ENCODE measurements at places on chromosomes 4 and X.

DNA sequence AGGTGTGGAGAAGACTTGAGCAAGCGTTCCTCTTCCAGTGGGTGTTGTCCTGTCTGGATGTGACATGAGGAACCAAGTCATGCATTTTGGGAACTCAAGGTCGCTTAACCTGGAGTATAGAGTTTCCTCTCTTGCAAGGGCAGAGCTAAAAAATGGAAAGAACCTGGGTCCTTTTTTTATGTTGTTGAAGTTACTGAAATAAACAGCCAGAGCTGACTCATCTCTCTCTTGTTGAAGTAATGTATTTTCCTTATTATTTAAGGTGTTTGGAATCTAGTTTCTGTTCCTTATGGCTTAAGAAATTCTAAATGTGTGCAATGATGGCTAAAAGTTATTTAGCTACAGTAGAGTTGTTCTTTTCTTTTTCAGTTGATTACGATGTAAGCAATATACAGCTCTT is 314.5 kb downstream of the CAMK2D start:
- no peak for DNase-seq

- peak; percentile 83 for DNase-seq
Observed at GRCh38 chrX:10972706-10973105, 138.4 kb upstream of the HCCS start.

- DNase-seq = peak; percentile 74
Observed at GRCh38 chr4:30717208-30718020, 2.8 kb upstream of the PCDH7 start.

GRCh38 chr4:188459381-188459780 is 320.1 kb downstream of the TRIML1 start:
- DNase-seq = no peak

DNA sequence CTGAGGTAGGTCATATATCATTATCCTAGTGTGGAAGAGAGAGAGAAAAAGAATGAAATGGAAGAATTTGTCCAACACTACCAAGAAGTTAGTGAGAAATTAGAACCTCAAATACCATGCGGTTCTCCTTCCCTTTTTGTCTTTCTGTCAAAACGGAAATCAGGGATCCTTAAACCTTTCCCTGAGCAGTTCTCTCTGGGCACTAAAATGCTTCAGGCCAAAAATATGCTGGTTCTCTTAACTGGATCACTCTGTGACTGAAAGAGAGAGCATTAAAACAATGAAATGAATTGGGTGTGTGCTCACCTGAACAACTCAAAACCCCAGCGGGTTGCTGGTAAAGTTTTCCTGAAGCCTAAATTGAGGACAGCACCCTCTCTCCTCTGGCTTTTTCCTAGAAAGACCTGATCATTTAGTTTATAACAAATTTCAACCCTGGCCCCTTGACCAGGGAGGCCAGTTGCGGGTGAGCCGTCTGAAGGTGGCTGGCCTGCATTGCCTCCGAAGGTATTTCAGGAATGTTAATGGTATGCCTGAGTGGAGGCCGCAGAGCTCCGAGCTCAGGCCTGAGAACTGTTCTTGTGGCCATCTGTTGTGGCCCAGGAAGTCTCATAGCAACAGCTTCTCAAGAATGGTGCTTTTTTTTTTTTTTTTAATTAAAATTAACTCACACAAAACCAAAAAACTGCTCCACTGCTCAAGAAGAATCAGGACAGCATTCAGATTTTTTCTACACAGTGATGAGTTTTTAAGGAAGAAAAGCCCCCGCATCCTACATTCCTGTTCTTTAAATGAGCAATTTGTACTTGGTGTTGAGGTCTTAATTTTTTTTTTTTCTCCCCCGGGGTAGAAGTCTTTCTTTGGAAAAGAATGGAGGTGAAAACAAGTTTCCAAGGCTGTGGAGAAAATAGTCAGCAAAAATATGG is 155.1 kb downstream of the SHROOM3 start:
- DNase-seq = peak; percentile 98

GRCh38 chr4:137980641-137981040 is 261.5 kb downstream of the SLC7A11 start:
- DNase-seq = no peak

DNA sequence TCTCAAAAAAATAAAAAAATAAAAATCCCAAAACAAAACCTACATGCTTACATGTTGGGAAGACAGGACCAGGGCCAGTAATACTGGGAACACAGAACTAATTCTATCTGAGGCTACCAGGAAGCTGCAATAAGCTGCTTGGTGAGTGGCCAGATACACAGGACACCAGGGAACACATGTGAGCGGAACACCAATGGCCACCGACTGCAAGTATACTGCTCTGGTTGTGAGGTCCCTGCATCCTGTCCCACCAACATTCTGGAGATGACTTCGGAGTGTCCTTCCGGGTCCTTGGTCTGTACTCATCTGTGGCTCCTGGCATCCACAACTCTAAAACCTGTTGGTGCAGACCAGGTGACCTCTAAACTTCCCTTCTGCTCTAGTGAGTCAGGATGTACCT is 2.7 kb downstream of the TNIP2 start:
- no peak for DNase-seq

DNA sequence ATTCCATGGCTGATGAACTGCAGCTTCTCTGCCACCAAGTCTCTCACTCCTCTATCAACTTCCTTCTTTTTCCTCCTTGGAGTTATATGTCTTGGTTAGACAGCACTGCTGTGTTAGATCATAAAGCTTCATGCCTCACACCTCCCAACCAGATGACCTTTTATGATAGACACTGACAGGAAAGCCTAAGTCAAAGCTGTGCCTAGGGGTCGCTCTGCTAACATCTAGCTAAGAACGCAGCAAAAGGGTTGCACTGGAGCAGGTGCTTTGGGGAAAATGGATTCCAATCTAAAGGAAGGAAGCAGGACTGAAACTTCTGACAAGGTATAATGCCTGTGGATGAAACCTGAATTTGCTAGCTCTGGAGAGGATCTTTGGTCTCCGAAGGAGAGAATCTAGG is 509.7 kb downstream of the SMARCA1 start:
- DNase-seq = no peak

DNA sequence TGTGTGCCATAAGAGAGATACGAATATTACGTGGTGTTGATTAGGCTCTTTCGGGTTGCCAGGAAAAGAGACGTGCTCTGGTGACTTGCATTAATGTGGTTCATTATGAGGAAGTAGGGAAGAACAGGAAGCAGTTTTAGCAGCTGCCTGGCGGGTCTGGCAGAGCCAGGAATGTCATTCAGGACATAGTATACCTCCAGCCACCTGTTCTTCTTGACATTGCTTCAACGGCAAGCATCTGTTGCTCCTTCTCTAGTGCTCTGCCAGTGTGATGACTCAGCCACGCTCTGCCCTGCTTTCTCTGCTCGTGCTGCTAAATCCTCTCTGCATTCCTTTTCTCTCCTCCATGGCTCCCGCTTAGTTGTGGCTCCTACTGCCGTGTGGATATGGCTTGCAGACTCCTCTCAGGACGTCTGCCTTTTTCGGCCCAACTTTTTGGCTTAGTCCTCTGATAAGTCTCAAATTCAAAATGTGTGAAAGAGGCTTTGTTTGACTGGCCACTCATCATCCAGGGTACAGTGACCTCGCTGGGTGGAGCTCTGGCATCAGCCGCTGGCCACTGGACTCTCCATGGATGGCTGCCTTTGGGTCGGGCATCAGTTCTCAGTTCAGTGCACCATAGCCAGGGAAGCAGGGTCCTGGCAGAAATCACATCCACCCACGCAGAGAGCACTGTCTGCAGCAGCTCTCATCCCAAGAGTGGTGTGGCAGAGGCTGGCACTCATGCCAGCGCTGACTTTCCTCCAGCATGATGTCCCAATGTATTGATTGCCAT is 89.3 kb upstream of the KLF3 start:
- no peak for DNase-seq

DNA sequence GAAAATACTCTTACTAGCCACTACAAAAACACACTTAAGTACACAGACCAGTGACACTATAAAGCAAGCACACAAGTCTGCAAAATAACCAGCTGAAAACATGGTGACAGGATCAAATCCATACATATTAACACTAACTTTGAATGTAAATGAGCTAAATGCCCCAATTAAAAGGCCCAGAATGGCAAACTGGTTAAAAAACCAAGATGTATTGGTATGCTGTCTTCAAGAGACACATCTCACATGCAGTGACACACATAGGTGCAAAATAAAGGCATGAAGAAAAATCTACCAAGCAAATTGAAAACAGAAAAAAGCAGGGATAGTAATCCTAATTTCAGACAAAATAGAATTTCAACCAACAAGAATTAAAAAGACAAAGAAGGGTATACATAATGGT is 10.9 kb downstream of the PF4 start:
- no peak for DNase-seq

DNA sequence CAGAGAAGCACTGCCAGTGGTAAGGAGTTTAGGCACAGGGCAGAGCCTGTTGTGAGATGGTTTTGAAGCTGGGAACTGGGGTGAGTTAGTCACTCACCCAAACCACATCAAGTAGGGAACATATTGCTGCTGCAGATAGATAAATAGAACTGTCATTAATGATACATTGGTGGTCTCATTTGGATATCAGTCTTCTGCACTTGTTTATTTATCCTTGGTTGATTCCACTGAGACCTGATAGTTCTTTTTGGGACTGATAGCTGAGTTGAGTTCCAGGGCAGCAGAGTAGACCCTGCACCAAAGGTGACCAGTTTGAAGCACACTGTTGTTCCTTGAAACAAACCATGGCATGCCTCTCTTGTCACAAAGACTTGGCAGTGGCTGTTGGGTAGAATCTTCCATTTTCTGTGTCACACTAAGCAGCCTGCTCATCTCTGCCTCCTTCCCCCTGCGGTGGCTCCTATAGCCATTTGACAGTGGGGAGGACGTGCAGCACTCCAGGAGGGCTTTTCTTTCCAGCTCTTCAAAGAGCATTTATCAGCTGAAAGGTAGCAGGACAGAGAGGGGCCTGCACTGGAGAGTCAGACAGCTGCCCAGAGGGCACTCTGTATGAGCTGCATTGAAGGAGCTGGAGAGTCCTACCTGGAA is 59.7 kb upstream of the TMEM164 start:
- peak; percentile 23 for DNase-seq

DNA sequence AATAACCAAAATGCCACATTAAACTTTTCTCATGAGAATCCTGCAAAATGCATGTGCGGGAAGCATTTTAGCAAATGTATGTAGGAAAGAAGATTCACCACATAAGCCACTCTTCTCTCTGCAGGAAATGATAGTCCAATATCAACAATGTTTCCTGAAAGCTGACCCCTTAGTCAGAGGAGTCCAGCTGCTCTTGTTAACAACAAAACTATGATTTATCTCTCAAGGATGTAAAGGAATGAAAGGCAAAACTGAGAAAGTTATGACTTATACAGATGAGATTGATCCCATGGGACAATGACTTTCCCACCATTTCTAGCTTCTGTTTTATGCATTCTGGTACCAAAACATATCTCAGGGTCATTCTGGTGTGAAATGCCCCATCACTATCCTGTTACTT is 125.0 kb upstream of the EDNRA start:
- DNase-seq = no peak

DNA sequence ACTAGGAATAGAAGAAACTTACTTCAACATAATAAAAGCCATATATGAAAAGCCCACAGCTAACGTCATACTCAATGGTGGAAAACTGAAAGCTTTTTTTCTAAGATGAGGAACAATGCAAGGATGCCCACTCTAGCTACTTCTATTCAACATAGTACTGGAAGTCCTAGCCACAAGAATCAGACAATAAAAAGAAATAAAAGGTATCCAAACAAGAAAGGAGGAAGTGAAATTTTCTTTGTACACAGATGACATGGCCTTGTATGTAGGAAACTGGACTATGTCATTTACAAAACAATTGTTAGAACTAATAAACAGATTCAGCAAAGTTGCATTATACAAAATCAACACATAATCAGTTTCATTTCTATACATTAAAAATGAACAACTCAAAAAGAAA is 25.5 kb upstream of the NXT2 start:
- no peak for DNase-seq

DNA sequence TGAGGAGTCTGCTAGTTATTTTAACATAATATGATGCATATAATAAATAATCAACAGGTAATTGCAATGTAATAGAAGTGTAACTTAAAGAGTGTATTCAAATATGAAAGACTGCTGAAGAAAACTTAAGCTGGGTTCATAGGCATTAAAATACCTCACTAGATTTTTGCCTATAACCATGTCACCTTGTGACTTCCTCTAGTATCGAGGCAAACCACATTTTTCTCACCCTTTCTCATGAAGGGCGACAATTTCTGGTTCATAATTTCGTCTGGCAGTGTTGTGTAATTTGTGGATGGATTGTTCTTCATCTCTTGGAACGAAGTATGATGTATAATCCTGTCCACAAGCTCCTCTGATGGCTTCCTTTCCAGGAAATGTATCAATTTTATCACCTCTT is 16.0 kb downstream of the SULT1E1 start:
- no peak for DNase-seq

DNA sequence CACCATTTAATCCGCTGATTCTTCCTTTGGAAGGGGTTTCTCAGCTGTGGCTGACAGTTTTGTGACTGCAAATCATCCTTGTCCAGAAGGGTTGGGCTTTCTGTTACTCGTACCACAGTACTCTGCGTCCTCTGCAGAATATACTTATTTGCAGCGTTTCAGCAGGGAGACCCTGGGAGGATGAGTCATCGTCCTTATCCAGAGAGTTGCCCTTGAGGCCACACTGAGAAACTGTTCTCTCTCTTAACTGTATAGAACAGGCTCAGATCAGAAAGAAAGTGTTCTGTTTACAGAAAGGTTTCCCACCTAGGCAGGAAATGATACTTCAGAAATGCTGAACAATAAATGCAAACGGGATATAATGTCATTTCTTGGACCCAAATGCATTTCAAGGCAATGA is 47.8 kb upstream of the DDX53 start:
- DNase-seq = peak; percentile 50

DNA sequence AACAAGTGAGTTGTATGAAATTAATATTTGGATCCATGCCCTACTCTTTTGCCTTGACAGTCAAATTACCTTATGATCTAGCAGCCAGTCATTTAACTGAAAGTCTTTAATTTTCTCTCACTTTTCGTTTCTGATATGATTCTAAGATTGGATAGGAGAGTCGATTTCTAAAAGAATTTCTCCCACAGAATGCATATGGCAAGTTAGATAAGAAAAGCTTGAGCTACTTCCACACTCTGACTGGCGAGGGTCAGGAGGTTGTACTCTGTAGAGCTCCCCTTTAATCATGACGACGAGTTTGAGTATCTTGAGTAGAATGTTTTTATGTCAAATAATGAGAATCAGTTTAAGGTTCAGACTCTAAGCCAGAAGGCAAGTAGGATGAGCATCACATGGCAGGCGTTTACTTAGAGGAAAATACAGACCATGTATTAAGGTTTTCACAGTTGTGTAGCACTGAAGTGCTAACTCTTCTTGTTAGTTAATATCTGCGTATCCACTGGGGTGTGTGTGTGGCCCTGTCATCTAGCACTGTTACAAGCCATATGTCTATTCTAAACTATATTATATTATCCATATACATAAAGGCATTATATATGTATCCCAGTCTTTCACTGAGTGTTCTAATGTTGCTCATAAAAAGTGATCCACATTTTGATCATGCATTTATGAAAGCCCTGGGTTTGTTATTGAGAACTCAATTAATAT is 37.8 kb downstream of the LRP2BP start:
- no peak for DNase-seq

GRCh38 chrX:19372170-19372546 is 28.4 kb downstream of the PDHA1 start:
- peak; percentile 82 for DNase-seq

GRCh38 chr4:169005453-169006099 is 4.5 kb downstream of the CBR4 start:
- peak; percentile 45 for DNase-seq

GRCh38 chrX:154401918-154402621 is 3.9 kb downstream of the RPL10 start:
- DNase-seq = no peak
